ENCODE measurements at places on chromosomes 5 and 9.

DNA sequence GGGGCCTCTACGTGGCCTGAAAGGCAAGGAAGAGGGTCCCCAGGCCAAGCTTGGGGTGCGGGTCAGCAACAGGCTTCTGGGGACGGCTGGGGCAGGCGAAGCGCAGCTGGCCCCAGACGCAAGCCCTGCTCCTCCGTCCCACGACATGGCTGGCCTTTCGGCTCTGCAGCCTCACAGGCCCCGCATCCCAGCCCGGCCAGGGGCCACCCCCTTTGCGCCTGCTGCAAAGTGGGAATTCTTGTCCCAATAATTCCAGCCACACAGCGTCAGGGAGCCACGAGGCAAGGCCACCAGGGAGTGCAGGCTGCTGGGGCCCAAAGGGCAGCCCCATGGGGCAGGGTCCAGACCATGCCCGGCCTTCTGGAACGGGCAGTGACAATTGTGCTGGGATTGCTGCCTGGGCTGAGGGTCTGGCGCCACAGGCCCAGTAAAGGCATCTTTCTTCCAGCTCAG is 1.1 kb upstream of the ENTPD2 start:
- no peak for DNase-seq

DNA sequence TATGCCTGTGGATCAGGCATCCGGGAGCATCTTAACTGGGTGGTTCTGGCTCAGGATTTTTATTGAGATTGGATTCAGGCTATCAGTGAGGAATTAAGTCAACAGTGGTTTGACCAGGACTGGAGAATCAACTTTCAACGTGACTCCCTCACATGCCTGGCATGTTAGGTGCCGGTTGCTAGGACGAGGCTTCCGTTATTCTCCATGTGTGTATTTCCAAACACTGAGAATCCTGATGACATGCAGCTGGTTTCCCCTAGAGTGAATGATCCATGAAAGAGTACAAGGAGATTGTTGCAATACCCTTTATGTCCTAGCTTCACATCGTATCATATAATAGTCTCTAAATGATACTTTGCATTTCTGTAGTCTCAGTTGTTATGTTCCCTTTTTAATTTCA is 529.2 kb downstream of the ANXA1 start:
- no peak for DNase-seq

GRCh38 chr5:125043781-125044391 is 297.4 kb upstream of the ZNF608 start:
- DNase-seq: no peak

DNA sequence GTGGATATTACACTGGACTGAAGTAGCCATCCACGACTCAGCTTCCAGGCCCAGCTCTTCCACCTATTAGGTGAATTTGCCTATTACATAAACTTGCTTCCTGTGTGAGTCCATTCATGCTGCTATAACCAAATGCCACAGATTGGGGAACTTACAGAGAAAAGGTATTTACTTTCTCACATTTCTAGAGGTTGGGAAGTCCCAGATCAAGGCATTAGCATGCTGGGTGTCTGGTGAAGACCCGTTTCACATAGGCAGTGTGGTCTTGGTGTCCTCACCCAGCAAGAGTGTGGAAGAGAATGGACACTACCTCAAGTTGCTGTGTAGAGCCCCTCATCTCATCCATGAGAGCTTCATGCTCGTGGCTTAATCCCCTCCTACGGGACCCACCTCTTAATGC is 282.6 kb downstream of the IRX1 start:
- no peak for DNase-seq

- DNase-seq: no peak
Observed at GRCh38 chr9:137899551-137900360, 22.2 kb downstream of the CACNA1B start.

GRCh38 chr5:1029282-1029944 is 20.8 kb downstream of the NKD2 start:
- DNase-seq: no peak

DNA sequence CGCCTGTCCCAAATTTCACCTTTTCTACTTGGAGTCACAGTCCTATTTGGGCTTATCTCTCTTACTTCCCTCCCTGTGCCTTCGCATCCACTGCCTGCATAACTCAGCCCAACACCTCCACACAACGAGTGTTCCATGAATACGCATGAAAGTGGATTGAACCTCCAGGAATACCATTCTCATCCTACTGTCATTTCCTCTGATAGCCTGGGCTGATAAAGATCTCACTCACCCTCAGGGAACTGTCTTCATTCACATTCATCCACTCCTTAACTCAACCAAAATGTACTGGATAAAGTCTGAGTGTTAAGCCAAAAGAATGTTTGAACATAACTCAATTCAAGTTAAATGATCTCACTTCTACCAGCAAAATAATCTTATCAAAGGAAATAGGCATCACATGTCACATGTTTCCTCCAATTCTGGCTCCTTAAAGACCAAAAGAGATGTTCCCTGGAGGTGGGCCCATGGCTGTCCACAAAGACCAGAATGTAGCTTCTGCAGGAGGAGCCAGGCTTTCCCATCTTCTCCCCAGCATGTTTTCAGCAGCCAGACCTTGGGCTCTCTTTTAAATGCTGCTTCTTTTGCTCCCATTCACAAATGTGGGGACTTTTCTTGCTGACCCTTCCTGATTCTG is 28.4 kb upstream of the TRIO start:
- DNase-seq: no peak

GRCh38 chr5:14155075-14155474 is 11.9 kb downstream of the TRIO start:
- DNase-seq: no peak

DNA sequence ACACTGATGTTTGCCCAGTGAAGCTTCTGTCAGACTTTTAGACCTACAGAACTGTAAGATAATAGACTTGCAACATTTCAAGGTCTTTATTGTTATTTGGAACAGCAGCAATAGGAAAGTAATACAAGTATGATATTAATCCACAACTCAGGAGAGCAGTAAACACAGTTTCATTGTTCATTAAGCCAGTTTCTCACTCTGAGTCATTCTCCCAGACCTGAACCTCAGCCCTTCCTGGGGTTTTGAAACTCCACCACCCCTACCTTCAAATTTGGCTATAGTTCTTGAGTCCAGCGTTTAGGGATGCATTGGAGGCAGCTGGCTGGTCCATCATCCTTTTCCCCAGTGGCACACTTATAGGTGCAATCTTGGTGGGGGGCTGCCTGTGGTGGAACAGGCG is 203.2 kb downstream of the RAB3C start:
- DNase-seq: no peak

DNA sequence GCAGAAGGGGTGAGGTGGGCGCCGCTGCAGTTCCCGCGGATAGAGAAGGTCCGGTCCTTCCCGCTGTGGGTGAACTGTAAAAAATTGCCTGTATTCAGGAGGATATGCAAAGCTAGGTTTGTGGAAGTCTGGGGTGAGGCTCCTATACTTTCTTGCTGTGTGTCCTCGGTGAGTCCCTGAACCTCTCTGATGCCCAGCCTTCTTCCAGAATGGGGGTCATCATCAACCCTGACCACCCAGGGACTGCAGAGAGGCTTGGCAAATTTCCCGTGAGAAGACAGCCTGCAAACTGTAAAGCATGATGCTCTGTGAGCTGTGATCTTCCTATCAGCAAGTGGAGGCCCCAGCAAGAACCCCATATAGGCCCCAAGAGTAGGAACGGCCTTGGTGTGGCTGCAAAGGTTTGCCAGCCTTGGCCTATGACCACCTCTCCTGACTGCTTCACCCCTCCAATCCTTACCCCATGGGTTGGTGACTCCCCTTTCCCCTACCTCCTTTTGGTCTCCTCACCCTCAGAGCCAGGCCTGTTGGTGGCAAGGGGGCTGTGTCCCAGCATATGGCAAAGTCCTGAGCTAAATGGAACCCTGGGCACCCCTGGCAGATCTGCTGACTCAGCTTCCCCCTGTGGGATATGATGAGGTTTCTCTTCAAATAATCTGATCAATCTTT is 760 bp downstream of the ALDH1B1 start:
- DNase-seq: no peak
